ENCODE measurements at places on chromosomes 6 and 20. TPM values are rescaled to one million over a fixed set of nuclear protein-coding genes. Genes with fewer than 3 reads are reported as not detected.

ATP6V1G2 gene
- total RNA-seq = 1.1 TPM

TMEM63B gene
- 36.2 TPM for total RNA-seq

NKAIN2 gene
- total RNA-seq = 0.25 TPM

PTK6 gene
- total RNA-seq = not detected

DSE gene
- 11.1 TPM for total RNA-seq

PTCRA gene
- total RNA-seq = not detected

GLP1R gene
- 5.7 TPM for total RNA-seq

TFAP2A gene
- total RNA-seq = 1.4 TPM

HMGN3 gene
- 165 TPM for total RNA-seq

LRFN2 gene
- total RNA-seq = not detected

SLC22A7 gene
- total RNA-seq = 0.16 TPM

NRSN1 gene
- total RNA-seq = not detected

FAM217A gene
- total RNA-seq = not detected

EPPIN gene
- not detected for total RNA-seq

PRKN gene
- 22.5 TPM for total RNA-seq

ENPP4 gene
- total RNA-seq = 18.7 TPM

KCNQ2 gene
- 1.1 TPM for total RNA-seq

PRSS35 gene
- not detected for total RNA-seq

LIN28B gene
- not detected for total RNA-seq

OPN5 gene
- not detected for total RNA-seq

TRIM15 gene
- not detected for total RNA-seq

KCNK17 gene
- total RNA-seq = not detected

RAET1L gene
- not detected for total RNA-seq

CST2 gene
- total RNA-seq = not detected

RAMACL gene
- total RNA-seq = 0.51 TPM

ARHGAP40 gene
- not detected for total RNA-seq

DST gene
- 607 TPM for total RNA-seq

SRC gene
- 5.1 TPM for total RNA-seq
